SK-N-DZ (cell line): ENCODE measurements at places on chromosomes 5 and 9.

DNA sequence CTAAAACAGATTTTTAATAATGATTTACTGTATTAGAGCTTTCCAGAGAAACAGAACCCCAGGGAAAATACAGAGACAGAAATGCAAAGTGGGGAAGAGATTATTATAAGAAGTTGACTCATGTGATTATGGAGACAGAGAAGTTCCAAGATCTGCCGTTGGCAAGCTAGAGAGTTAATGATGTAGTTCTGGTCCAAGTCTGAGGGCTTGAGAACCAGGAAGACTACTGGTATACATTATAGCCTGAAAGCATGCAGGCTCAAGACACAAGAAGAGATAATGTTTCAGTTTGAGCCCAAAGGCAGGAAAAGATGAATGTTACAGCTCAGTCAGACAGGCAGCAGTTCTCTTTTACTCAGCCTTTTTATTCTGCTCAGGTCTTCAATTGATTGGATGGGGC lies 98.8 kb upstream of the NFIL3 start:
- no peak for DNase-seq

- DNase-seq = no peak
These were observed 332.4 kb upstream of the EFNA5 start for GRCh38 chr5:108003178-108003577.

- no peak for DNase-seq
These were observed 388.3 kb downstream of the ARRDC3 start for GRCh38 chr5:90994796-90995195.

DNA sequence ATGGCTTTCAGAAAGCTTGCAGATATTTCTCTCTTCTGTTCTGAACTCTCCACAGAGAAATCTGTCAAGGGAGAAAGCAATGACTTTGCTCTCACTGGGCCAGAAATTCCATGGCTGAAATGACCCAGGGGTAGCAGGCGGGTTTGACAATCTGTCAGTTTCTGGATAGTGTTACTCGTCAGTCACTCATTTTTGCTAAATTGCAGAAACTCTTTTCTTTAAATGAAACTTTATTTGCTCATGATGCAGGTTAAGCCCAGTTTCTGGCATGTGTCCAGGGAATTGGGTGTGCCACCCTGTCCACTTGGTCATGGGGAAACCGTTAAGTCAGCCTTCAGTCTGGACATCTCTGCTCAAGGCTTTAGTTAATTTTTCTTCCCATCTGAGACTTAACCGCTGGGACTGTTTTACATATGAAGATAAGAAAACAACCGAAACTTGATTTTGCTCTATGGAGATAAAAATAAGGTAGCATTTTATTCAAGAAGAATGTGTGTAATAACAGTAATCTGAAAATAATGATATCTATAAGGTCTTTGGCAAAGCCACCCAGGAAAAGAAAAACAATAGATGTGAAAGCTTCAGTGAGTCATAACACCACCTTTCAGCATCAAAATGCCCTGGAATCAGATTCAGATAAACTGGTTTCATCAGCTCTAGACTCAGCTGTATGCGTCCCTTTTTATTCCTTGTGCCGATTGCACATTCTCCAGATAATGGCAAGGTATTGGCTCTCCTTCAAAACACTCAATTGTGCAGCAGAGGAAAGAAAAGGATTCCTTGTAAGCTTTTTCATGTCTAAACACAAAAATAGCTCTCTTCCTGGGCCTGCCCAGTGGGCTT lies 308.3 kb downstream of the ZSWIM6 start:
- no peak for DNase-seq

- DNase-seq = no peak
These were observed 591.6 kb downstream of the CAAP1 start for GRCh38 chr9:26301046-26301445.

GRCh38 chr5:77683171-77683732 lies 44.7 kb upstream of the OTP start:
- DNase-seq = no peak

DNA sequence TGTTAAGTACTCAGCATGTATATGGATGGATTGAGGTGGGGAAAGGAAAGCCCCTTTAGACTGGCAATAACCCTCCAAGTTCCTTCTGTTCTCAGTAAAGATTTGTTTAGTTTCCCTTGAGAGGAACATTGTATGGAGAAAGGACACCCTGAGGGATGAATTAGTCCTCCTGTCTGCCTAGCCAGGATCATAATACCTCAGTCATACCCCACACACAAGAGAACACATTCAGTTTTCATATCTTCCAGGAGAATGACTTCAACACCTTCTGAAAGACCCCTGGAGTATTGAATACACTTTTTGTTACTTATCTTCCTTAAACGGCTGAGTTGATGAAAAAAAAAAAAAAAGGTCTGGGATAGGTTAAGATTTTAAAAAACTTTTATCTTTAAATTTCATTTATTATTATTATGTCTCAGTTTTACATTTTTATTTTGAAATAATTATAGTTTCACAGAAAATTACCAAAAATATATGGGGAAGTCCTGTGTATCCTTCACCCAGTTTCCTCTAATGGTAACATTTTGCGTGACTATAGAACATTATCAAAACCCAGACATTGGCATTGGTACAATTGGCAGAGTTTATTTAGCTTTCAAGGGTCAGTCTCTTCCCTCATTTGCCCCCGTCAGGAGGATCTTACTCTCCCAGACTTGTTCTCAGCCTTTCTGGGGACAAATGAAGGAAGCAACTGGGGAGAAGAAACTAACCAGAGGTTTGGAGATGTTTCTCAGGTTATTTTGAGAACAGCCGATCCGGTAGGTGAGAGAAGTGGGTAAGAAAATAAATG lies 88.0 kb downstream of the ACTBL2 start:
- DNase-seq = no peak

DNA sequence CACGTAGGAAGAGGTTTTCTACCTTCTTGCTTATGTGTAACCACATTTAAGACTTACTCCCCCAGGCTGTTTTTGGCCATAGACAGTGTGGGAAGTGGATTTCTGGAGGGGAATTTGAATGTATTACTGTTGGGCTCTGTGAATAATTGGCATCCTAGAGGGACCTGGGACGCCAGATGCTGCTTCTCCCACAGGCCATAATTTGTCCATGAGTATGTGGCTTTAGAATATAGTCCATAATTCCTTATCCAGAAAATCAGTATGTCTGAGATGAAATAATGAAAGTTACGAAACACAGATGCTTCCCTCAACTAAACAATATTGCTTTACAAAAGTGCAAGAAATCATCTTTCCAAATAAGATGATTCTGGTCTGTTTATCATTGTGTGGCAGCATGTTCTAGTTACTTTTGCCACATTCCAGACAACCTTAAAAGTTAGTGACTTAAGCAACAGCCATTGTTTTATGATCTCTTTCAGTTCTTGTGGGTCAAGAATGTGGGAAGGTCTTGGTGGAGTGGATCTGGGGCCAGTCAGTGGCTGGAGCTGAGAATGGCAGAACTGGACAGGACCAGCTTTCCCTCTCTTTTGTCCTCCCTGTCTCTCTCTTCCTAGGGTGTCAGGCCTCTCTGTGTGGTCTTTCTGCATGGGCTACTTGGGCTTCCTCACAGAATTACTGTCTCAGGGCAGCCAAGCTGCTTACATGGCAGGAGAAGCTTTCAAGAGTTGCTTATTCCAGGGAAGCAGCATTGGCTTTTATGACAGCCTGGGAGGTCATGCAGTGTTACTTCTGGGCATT lies 79.4 kb downstream of the FBXL7 start:
- DNase-seq = peak; percentile 16

GRCh38 chr9:19649336-19650041 lies 139.3 kb downstream of the SLC24A2 start:
- DNase-seq = no peak

GRCh38 chr5:77898385-77898784 lies 122.2 kb upstream of the TBCA start:
- DNase-seq = no peak

- no peak for DNase-seq
These were observed 5.3 kb downstream of the CDKN2AIPNL start for GRCh38 chr5:134406390-134406789.

DNA sequence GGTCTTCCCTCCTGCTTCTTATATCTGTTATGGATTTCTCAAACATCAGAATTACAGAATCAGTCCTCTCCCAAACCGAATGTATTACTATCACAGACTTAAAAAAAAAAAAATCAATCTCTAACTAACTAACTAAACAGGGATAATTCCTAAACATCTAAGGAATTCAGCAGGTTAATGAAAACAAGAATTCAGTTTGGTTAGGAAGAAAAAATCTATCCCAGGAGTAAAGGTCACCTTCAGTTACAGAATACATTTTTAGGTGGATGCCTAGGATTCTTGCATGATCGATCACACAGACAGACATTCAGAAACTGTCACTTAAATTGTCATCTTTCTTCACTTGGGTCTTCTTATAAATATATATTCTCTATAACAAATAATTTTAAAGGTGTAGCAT lies 11.5 kb downstream of the PTAR1 start:
- no peak for DNase-seq

GRCh38 chr9:15244001-15244441 lies 63.0 kb downstream of the TTC39B start:
- no peak for DNase-seq

GRCh38 chr9:130409246-130409645 lies 35.5 kb upstream of the ASS1 start:
- no peak for DNase-seq

DNA sequence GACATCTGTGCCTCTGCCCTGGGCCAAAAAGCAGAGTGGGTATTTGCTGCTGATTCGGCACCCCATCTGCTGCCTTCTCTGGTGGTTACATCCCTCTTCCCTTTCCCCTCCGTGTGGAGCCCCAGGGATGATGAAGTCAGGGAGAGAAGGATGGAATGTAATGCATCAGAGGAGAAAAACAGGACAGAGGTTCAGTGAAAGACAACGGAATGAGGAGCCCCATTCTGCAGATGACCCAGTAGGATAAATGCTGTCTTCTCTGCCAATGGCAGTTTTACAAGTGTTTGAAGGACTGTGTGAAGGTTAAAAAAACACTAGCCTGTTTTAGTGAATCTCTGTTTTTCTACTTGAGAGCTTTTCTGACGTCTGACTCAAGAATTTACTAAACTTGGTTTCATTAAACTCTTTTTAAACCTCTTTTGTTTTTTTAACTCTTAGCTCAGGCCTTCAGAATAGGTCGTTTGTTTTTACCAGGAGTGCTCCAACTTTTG lies 86.3 kb downstream of the NLN start:
- no peak for DNase-seq

- peak; percentile 57 for DNase-seq
These were observed 786 bp upstream of the NTNG2 start for GRCh38 chr9:132160802-132161742.
